ENCODE measurements at places on chromosomes 4 and X.

DNA sequence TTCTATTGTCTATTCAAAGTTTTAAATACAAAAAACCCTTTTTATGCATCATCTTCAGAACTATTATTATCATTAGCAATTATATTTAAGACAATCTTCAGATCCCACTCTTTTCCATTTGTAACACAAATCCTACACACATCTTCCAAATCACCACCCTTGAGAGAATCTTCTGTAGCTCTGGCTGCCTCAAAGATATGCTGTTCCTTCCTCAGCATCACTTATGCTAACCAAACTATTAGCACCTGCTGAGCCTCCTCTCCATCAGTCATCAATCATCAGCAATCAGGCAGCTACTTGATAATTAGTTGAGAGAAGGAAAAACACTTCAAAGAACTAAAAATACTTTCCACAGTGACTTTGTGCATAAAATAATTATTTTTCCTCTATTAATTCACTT lies 1082.2 kb downstream of the C4orf33 start:
- no peak for DNase-seq

DNA sequence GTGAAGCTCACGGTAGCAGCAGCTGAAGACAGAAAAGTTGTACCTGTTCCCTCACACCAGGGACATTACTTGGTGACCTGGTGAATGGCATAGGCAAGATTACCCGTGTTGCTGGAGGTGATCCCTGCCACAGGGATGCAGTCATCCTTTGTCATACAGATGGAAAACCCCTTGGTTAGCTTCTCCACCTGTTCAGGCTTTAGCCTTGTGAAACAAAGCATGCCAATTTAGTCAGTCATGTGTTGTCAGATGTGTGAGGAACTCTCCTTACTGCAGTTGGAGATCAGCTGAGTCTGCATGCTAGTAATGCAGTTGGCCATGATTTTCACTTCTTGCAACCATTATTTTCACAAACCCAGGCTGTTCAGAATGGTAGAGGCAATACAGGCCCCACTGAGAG lies 41.0 kb downstream of the AMELX start:
- DNase-seq = no peak

DNA sequence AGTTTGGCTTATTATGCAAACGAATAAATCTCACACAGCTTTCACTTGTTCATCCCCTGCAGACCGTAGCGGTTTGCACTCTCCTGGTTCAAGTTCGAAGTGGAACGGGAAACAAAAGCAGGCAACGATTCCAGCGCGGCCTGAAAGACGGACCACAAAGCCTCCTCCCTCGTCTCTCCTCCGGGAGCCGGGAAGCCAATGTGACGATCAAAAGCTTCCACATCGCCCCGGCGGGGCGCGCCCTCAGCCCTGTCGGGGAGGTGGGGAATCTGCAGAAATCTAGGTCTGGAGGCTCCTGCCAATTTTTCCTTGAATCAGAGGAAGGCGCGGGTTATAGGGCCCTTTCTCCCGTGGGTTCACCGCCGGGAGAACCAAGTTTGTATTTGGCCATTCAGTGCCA lies 16.9 kb upstream of the ZIC3 start:
- DNase-seq = no peak

DNA sequence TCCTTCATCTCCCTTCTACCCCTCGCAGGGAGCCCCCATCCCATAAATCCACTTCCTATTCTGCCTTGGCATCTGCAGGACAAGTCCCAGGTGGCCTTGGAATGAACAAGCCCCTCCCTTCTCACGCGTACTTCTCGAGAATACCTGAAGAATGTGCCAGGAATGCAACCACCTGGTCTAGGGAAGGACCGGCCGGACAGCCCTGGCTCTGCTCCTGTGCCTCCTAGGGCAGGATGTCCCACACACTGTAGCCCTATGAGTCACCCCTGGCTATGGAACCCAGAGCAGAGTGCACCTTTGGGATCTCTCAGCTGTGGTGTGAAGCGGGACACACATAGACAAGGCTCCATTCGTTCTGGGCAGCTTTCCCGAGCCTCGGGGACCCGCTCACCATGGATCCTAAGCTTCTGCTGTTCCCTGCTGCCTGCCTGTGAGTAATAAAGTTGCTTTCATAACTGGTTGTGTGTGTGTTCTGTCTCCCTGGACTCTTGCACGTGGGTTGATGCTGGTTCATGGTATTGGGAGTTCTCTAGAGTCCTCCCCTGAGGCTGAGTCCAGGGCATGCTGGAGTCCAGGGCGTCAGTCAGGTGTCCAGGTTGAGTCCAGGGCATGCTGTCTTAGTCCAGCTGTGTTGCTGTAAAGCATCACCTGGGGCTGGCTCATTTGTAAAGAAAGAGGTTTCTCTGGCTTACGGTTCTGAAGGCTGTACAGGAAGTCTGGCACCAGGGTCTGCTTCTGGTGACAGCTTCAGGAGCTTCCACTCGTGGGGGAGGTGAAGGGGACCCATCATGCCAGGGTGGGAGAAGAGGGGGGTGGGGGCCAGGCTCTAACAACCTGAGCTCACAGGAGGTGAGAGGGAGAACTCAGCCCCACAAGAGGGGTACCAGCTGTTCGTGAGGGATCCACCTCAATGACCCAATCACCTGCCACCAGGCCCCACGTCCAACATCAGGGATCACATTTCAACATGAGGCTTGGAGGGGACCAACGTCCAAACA lies 7.4 kb upstream of the PDE6B start:
- no peak for DNase-seq

DNA sequence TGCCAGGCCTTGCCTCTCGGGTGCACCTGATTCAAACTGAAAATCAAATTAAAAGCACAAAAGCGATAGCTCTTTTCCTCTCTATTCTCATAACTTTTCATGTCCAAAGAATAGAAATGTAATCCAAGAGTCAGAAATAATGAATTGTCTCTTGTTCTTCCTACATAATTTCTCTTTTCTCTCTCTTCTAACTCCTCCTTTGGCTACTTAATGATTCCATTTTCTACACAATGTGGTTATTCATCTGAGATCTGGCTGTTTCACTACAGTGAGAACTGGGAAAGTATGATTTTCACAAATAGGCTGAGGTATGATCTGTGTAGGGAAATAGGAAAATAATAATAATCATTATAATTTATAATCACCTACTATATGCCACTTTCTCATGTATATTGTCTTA lies 703.5 kb downstream of the PDHA2 start:
- DNase-seq = no peak

GRCh38 chrX:103488332-103488731 lies 31.0 kb downstream of the RAB40A start:
- DNase-seq = no peak

DNA sequence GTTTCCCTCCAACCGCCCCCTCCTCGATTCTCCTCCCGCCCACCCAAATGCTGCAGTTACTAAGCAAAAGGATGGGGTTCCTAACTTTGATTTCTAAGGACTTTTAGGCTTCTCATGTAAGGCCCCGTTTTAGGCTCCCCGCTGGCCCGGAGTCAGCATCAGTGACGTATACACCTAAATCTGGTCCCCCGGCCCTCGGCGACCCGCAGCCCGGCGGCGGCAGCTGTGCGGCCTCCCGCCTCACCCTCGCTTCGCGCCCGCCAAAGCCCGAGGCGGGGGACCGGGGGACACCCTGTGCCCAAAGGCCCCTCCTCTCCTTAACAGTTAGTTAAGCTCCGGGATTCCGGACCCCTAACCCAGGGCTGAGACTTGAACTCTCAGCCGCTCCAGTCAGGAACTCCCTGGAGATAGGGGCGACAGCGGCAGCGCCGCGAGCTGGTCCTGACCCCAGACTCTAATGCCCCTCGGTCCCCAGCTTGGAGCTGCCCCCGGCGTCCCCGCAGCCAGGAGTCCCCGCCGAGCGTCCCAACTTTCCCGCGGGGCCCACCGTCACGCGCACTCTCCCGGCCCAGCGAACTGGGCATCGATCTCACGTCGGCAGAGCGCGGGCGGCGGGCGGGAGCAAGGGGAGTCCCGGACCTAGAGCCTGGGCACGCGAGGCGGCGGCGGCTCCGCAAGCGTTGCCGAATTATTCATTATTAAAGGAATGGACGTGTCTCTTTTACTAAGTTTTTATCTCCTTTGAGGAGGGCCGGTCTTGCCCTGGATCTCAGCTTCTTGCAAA lies 1.5 kb upstream of the NR3C2 start:
- DNase-seq = peak; percentile 48

DNA sequence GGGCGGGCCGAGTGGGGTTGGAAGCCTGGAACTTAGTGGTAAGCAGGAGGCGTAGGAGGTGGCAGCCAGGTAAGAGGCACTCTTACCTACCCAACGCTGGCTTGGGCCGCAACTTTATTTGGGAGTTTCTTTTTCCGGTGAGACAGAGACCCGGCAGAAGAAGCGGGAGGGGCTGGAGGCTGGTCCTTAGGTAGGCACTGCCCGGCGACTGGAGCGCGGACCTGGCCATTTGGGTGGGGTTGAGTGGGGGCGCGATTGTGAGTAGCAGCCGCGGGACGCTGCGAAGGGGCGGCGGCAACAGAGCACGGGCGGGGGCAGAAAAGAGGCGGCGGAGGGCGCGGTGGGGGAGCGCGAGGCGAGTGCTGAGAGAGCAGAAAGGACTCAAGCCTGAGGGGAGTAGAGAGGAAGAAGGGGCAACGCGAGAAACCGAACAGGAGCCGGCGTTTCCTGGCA lies 334 bp upstream of the POU4F2 start:
- no peak for DNase-seq

DNA sequence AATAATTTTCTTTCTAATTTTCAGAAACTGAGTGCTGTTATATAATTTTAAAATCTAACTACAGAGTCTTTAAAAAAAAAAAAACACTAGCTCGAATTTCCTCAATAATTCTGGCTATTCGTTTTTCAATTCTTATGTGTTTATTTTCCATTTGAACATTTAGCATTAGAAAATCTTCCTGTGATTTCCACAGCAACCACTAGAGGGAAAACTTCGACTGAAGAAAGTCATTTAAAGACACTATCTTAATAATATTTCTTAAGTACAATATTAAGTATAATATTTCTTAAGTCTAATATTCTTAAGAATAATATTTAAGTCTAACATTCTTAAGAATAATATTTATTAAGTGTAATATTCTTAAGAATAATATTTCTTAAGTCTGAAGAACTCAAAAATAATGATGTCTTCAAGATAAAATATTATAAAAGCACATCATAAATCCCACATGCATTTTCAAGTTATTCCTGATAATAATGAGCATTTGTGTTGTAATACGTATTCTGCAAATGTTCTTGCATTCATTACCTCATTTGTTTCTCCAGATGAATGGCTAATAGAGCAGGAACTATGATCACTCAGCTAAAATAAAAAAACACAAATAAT lies 118.4 kb upstream of the WDR17 start:
- no peak for DNase-seq

DNA sequence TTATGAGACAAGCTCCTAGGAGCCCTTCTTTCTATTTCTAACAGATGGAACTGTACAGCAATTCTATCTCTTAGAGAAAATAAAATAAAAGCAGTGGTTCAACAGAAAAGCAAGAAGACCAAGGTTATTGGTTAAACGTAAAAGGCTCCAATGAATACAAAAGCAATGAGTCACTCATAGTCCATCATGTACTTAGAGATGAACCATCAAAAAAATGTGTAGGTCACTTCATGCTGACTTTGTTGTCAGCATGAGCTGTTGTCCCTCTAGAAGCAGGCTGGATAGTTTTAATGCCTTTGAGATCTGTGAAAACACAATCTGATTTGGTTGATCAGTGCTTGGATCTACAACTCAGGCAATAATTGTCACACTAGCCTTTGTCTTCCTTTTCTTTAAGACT lies 378.6 kb upstream of the ANXA10 start:
- no peak for DNase-seq

DNA sequence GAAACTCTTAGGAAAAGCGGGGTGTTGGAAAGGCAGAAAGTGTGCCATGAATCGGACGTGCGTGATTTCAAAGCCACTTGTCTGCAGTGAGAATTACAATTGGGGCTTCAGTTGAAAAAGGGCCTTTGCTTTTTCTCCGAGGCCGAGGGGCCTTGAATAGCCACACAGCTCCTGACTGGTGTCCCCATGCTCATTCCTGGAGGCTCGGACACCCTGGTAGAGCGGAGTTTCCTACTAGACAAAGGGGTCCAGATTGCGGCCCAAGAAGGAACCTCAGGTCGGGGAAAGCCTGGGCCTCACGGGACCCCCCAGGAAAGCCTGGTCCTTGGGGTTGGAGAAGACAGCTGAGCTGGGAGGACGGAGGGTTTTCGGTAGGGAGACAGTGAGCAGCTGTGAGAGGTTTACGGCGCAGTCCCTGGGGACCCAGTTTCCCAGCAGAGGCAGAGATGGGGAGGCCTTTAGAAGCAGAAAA lies 3.0 kb upstream of the SHOX start:
- DNase-seq = no peak

GRCh38 chr4:154314248-154314647 lies 177.4 kb downstream of the DCHS2 start:
- DNase-seq = no peak

- DNase-seq = no peak
These were observed 22.8 kb downstream of the GRSF1 start for GRCh38 chr4:70816894-70817293.

GRCh38 chrX:40176351-40177116 lies 78.8 kb upstream of the BCOR start:
- peak; percentile 69 for DNase-seq

GRCh38 chr4:107299646-107300045 lies 263.5 kb upstream of the DKK2 start:
- no peak for DNase-seq

GRCh38 chr4:15164571-15164970 lies 162.3 kb downstream of the CPEB2 start:
- DNase-seq = no peak

DNA sequence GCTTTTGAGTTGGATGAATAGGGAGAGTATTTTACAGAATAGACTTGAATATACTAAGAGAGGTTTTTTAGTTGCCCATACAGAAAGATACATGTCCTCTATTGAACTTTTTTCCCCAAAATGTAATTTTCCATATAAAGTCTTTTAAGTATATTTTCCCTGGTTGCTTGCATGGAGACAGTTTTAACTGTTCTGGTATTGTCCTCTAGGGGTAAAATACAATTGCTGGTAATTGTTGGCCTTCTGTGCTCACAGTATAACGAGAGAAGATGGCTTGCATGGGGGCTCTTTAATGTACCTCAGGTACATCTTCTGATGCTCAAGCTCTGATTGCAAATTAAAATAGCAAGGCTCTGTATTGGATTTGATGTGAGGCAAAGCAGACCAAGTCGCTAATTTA lies 136.1 kb downstream of the ARX start:
- no peak for DNase-seq

- DNase-seq = no peak
These were observed 836 bp downstream of the PRRG1 start for GRCh38 chrX:37350034-37350365.

DNA sequence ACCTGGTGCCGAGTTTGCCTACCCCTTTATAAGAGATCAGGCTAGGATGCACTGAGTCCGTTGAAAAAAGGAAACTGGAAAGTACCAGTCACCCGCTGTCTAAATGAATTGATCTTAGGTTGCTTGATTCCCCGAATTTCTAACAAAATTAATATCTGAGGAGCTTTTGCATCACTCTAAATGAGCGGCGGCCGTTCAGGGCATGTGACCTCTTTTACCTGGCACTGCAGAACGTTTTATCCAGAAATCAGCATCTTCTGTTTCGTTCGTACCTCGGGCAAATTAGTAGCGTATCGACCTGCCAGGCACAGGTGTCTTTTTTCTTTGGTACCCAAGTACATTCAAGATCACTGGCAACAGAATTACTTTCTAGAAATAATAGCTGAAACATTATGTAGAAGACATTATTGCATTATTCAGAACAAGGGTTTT lies 876 bp downstream of the KLHL2 start:
- DNase-seq = no peak

All from activated CD4-positive, alpha-beta T cell treated with anti-CD3 and anti-CD28 coated beads, Interleukin-2, amount 50 U/mL, for 48 hours (primary cell).